NCI-H510A treated with DMSO at 0.1 percent for 48 hours (cell line): ENCODE measurements at places on chromosomes 16 and 17.

DNA sequence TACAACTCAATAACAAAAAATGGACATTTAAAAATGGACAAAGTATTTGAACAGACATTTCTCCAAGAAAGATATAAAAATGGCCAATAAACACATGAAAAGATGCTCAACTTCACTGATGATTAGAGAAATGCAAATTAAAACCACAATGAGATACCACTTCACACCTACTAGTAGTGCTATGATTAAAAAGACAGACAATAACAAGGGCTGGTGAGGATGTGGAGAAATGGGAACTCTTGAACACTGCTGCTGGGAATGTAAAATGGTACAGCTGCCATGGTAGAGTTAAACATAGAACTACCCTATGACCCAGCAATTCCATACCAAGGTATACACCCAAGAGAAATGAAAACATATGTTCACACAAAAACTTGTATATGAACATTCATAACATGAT lies 24.9 kb downstream of the CFAP97D1 start:
- DNase-seq = no peak

DNA sequence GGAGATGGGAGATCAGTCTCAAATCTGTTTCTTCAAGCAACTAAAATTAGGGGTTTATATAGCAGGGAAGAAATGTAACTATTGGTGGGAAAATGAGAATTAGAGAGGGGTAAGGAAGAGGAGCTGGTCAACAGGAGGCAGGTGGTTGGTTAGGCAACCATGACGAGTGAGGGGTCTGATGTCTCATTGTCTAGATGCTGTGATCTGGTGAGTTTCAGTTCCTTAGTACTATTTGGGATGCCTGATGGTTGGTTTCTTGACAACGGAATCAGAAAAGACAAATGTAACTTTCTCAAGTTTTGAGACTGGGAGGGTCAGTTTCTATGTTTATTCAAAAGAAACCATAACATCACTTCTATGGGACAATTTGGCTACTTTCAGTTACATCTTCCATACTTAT lies 415.3 kb upstream of the C16orf82 start:
- no peak for DNase-seq

GRCh38 chr17:10126616-10127501 lies 71.5 kb downstream of the GAS7 start:
- DNase-seq = no peak

GRCh38 chr17:67531291-67531690 lies 154.2 kb downstream of the PITPNC1 start:
- DNase-seq = no peak

- no peak for DNase-seq
Measured at GRCh38 chr16:49620158-49620868, 235.6 kb downstream of the ZNF423 start.

GRCh38 chr17:82444941-82445521 lies 5.5 kb downstream of the CYBC1 start:
- no peak for DNase-seq

DNA sequence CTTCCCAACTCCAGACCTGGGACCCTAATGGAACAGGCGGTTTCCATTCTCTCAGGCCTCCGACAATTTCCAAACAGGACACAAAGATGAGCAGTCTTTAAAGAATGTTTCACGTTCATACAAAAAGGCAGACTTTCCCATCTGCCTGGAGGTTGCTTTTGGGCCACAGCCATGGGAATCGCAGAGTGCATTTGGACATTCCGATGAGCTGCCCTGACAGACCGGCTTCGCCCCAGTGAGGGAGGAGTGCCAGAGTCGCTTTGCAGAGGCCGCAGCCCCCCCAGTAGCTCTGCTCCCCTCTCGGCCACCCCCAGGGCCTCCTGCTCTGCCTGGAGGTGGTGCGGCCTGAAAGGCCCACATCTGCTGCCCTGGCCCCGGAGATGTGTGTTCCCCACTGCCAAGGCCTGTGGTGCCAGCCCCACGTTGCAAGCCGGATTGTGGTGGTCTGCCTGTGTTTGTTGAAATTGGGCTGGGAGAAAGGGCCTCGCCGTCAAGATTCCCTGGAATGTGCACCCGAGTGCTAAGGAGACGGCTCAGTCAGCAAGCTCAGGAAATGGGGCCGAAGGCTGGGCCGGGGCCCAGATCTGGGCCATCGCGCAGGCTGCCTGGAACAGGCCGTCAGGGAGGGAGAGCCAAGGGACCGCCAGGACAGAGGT lies 89.8 kb downstream of the C16orf95 start:
- DNase-seq = no peak

GRCh38 chr16:86563469-86564345 lies 2.9 kb upstream of the FOXC2 start:
- peak; percentile 64 for DNase-seq

DNA sequence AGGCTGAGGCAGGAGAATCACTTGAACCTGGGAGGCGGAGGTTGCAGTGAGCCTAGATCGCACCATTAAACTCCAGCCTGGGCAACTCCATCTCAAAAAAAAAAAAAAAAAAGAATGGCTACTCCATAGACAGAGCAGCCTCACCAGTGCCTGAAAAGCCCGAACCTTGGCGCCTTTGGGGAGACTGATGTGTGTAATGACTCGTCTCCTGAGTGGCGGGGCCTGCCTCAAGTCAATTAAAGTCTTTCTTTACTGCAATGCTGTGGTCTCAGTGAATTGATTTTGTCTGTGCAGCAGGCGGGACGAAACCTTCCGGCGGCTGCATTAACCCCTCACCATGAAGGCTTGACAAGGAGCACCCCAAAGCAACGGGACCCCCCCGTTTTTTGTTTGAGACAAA lies 3.5 kb upstream of the UQCC4 start:
- DNase-seq = no peak

DNA sequence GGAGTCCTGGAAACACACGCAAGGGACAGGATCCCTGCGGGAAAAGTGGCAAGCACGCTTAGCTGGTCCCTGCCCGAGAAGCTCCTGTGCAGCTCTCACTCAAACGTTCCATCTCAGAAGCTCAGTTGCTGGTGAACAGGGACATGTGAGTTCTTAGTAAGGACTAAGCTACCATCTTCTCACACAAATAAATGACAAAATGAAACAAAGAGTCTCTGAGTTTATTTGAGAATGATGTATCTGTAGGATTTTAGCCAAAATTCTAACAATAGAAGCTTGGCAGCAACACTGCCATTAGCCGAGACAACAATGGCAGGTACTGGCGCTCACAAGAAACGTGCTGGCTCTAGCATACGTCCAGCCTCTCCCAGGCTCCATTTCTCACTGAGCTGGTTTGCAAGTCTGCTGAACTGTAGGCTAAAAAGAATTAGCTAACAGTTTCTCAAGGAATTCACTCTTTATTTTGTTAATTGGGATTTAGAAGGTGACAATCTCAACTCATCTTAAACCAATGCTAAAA lies 90.2 kb downstream of the VPS53 start:
- no peak for DNase-seq

DNA sequence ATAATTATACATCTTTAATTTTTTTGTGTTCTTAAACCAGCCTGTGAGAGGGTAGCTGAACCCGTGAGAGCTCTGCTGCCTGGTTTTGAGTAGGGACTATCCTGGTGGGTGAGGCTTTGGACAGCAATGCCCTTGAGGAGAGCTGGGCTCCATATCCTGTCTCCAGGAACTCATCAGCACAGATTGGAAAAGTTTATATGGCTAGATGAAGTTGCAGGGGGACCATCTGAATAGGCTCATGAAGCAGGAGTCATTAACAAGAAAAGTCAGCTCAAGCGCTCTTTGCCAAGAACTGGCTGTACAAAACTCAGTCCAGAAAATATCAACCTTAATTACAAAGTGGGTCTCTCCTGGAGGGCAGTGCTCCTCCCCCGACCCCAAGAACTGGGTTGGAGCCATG lies 33.8 kb upstream of the SSTR2 start:
- DNase-seq = no peak

DNA sequence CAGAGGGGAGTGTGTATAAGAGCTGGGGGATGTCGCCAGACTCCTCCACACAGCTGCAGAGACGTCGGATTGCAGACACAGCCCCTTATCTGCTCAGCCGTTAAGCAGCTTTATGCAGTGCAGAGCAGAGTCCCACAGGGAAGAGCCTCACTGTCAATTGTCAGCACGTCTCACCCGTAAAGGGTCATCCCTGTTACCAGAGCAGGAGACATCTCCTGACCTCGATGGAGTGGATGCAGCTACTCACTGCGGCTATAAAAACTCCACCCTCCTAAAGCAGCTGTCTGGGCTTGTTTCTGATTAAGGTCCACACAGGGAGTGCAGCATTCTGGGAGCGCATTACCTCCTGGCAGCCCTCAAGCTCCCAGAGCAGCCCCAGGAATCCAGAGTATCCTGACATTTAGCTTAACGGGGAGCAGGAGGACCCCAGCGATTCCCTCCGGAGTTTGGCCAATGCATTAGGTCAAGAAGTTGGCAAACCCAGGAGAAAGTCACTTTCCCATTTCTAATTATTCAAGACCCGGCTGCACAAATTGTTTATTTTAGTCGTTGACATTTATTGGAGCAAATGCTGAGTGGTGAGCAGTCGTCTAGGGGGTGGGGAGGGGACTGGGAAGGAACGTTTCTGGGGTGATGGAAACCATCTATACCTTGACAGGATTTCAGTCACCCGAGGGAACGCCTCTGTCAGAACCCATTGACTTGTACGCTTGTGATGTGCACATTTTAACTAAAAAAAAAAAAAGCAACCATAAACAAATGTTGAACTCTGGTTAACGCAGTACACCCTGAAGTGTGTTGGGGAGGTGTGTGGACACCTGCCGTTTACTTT lies 100.0 kb upstream of the ZNF469 start:
- DNase-seq = no peak

- peak; percentile 39 for DNase-seq
Measured at GRCh38 chr17:19398301-19399181, 11.6 kb upstream of the MFAP4 start.

DNA sequence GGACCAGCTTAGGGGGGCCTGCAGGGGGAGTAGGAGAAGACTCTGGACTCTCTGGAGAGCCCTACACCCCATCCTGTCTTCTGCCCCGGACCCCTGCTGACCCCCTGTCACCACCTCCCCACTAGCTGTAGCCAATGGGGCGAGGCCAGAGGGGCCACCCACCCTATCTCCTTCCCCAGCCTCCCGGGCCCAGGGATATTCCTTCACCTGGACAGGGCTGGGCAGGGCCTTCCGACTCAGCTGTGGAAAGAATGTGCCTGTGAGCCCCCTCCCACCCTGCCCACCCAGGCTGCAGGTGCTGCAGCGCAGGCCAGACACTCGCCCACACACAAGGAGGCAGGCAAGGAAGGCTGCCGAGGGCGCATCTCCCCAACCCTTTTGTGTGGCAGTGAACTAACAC lies 23.0 kb downstream of the TSPOAP1 start:
- DNase-seq = no peak

- no peak for DNase-seq
Measured at GRCh38 chr16:2238150-2238837, 2.0 kb downstream of the DNASE1L2 start.

DNA sequence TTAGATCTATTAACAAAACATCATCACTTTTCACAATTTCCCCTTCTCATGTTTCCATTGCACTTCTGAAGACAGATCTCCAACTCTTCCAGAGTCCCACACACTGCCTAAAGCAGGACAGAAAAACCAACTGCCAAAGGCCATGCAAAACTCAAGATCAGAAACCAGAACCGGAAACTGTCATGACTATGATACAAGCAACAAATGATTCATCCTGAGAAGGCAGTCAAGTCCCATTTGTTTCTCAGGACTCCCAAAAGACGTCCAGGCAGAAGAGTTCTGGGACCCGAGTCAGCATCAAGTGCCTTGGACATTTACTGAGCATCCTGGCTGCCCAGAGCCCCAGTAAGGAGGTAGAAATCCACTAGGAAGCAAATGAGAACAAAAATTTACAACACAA lies 38.8 kb downstream of the ERN1 start:
- no peak for DNase-seq

DNA sequence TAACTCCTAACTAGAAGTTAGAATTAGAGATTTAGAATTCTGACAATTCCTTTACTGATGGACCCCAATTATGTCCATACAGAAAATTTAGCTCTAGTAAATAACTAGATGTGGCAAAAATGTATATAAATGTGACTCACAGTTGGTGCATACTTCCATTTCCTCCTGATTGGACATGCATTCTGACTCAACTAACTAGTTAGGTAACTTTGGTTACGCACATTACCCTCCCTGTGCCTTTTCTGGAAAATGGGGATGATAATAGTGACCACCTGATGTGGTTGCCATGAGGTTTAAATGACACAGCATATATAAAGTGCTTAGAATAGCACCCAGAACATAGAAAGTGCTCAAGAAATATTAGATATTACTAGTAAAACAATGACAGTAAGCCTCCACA lies 550.0 kb upstream of the SALL1 start:
- no peak for DNase-seq

DNA sequence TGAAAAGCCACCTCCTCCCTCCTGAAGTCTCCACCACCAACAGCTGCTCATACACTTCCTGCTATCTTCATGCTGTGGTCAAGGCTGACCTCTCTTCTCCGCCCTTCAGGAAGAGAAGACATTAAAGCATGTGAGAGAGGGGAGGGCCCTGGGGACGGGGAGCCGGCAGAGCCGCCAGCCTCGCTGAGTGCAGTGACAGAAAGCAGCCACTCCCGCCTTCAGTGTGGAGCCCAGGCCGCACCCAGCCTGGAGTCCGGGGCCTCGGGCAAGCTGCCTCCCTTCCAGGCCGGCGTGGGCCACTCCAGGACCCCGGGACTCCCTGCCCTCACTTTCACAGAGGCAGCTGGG lies 94.7 kb upstream of the TNRC6C start:
- DNase-seq = peak; percentile 90

DNA sequence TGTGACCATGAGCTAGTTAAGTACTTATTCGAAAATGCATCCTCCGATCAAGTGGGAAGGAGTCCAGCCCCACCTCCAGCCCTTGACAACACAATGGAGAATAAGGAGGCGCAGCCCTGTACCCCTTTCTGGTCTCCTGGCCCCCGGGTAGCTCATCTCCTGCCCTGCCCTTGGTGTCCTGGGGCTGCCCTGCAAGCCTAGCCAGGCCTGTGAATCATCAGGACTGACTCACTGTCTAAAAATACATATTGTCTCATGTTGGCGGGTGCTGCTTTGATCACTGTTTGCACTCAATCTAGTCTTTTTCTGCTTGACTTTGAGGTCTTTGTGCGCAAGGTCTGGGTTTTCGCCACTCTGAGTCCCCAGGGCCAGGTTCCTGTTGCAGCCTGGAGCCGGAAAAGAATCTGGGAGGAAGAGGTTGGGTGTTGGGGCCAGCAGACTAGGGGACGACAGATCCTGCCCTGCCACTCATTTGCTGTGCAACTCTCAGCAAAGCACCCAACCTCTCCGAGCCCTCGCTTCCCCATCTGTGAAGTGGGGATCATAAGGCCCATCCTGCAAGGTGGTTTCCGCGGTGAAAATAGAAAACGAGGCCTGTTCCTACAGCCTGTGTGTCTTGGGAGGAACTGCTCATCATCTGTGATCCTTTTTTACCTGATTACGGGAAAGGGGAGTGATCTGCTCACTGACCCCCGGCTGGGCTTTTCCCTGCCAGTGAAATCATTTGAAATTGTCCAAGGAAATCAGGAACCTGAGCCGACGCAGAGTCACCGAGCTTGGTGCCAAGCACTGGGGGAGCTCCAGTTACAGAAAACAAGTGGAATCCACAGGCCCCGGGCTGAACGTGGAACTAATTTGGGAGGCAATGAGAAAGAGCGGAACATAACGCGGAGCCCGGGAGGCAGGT lies 230.4 kb downstream of the PARN start:
- no peak for DNase-seq
